Camera-type eye (tissue), 1 donor: ENCODE measurements at places on chromosomes 2 and 18. TPM values are rescaled to one million over a fixed set of nuclear protein-coding genes. Genes with fewer than 3 reads are reported as not detected.

The PAIP2B gene
- total RNA-seq: 20.4 TPM

The SGPP2 gene
- total RNA-seq: 2.0 TPM

The IL37 gene
- not detected for total RNA-seq

The ALPI gene
- not detected for total RNA-seq

The GCG gene
- 0.99 TPM for total RNA-seq

The TMEM182 gene
- total RNA-seq: 42.3 TPM

The TGFA gene
- 3.4 TPM for total RNA-seq

The SCN2A gene
- total RNA-seq: 24.2 TPM

The PARD6G gene
- total RNA-seq: 12.5 TPM

The MC5R gene
- total RNA-seq: 0.33 TPM

The PTPN18 gene
- total RNA-seq: 30.5 TPM

The HOXD9 gene
- 1.0 TPM for total RNA-seq

The DCDC2C gene
- 1.6 TPM for total RNA-seq

The PLEK gene
- total RNA-seq: 7.2 TPM

The OST4 gene
- 272 TPM for total RNA-seq

The OTOS gene
- total RNA-seq: not detected

The IL1R1 gene
- 19.4 TPM for total RNA-seq

The POTEI gene
- total RNA-seq: 0.22 TPM

The REEP1 gene
- total RNA-seq: 34.9 TPM

The ZEB2 gene
- 322 TPM for total RNA-seq

The POTEE gene
- not detected for total RNA-seq

The INPP5D gene
- 8.0 TPM for total RNA-seq

The CHRNG gene
- total RNA-seq: 2.0 TPM

The UGT1A10 gene
- not detected for total RNA-seq

The MC2R gene
- not detected for total RNA-seq

The MZT2B gene
- total RNA-seq: 44.9 TPM

The COLEC11 gene
- total RNA-seq: 2.7 TPM

The AQP12B gene
- not detected for total RNA-seq

The SPATS2L gene
- total RNA-seq: 76.5 TPM

The MARCHF4 gene
- 2.9 TPM for total RNA-seq

The SRD5A2 gene
- total RNA-seq: 6.9 TPM

The GRHL1 gene
- total RNA-seq: 12.4 TPM

The CLEC4F gene
- total RNA-seq: 9.1 TPM

The IL36G gene
- not detected for total RNA-seq

The MAPRE3 gene
- 21.6 TPM for total RNA-seq

The GCKR gene
- total RNA-seq: not detected

The ABI2 gene
- total RNA-seq: 118 TPM

The SH3RF3 gene
- total RNA-seq: 6.3 TPM

The SLC19A3 gene
- total RNA-seq: 3.1 TPM

The HJURP gene
- 9.8 TPM for total RNA-seq

The GKN1 gene
- not detected for total RNA-seq

The FBLN7 gene
- 17.3 TPM for total RNA-seq

The NEU4 gene
- total RNA-seq: 0.66 TPM

The OR6B2 gene
- total RNA-seq: not detected

The AQP12A gene
- total RNA-seq: not detected

The SH2D6 gene
- not detected for total RNA-seq

The ADD2 gene
- 64.5 TPM for total RNA-seq

The STK25 gene
- 242 TPM for total RNA-seq
